ENCODE measurements at places on chromosomes 11 and 22. TPM values are rescaled to one million over a fixed set of nuclear protein-coding genes. Genes with fewer than 3 reads are reported as not detected.
A peak's percentile ranks its signal among the peaks of the same experiment; 100 is the strongest.

DNA sequence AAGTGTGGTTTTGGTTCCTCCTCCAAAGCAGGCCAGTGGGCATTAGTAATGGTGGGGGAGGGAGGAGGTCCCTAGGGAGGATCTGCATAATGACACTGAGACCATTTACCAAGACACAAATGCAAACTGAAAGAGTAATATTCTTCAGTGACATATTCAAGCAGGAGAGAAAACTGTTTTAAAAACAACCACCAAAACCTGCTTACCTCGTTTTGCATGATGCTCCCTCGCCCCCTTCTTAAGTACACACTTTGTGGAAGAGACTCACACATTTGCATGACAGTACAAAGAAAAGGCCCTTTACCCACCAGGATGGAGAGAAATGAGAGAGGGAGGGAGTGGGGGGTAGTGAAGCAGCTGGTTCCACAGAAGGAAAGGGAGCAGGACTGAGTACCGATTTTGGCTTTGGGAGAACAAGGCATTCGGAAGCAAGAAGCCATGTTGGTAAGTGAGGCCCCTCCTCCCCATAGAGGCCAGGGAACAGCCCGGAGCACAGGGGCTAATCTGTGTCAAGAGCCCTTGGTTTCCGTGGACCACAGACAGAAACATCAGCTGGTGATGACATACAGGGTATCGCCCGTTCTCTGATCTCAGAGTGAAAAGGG lies 13.0 kb upstream of the OPCML start:
- no peak for DNase-seq

- DNase-seq, result no peak
Observed at GRCh38 chr11:102830001-102830727, 13.2 kb downstream of the MMP3 start.

GRCh38 chr22:44207173-44207980 lies 26.7 kb downstream of the PARVG start:
- DNase-seq, result no peak

DNA sequence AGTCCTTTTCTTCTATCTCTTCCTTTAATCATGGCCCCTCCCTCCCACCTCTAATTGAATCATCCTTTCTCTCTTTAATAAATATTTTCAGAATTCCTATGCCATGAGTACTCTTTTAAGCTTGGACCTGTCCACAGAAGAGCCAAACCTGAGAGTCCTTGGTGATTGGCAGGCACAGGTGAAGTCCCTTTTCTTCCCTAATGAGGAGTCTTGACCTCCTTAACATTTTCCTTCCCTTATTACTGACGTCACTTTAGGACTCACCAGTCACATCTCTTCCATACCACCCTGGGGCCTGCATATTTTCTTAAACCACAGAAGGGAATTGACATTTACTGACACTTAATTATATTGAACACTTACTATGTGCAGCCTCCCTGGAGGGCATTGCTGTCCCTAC lies 41.0 kb upstream of the RASSF10 start:
- no peak for DNase-seq

GRCh38 chr22:47220752-47221151 lies 458.3 kb downstream of the TBC1D22A start:
- DNase-seq, result no peak

- DNase-seq, result no peak
Observed at GRCh38 chr22:18947905-18948304, 11.8 kb upstream of the PRODH start.

- no peak for DNase-seq
Observed at GRCh38 chr22:26614322-26614721, 3.5 kb downstream of the CRYBB1 start.

GRCh38 chr22:30265823-30266444 lies 717 bp downstream of the OSM start:
- DNase-seq, result no peak

- no peak for DNase-seq
Observed at GRCh38 chr22:11605468-11605981, 3922.5 kb upstream of the OR11H1 start.

GRCh38 chr22:17120281-17120680 lies 879 bp downstream of the TMEM121B start:
- DNase-seq, result peak; percentile 61

- peak; percentile 11 for DNase-seq
Observed at GRCh38 chr11:93718057-93718563, 23.2 kb downstream of the TAF1D start.

- DNase-seq, result no peak
Observed at GRCh38 chr22:27107824-27108223, 450.4 kb downstream of the MIAT start.

DNA sequence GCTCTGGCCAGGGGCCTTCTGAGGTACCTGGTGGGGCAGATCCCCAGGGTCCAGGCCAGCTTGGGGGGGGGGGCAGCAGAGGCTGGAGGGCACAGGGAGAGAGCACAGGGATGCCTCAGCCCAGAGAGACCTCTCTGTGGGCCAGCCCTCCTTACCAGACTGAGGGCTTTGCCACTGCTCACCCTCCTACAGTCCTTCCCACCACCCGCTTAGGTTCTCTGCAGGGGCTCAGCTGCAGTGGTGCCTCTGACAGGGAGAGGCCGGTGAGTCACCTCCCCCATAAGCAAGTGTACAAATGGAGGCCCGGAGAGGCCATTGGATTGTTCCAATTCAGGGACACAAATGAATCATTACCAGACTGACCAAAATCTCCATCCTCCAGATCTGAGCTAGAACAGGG lies 68.1 kb upstream of the LMO1 start:
- DNase-seq, result no peak

DNA sequence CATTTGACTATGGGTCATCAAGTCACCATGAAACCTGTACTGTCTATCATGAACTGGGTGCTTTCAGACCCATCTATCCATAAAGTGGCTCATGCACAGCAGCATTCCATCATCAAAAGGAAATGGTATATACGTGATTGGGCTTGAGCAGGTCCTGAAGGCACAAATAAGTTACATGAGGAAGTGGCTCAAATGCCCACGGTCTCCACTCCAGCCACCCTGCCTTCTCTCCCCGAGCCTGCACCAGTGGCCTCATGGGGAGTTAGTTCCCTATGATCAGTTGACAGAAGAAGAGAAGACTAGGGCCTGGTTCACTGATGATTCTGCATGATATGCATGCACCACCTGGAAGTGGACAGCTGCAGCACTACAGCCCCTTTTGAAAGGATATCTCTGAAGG lies 312.5 kb downstream of the TENM4 start:
- DNase-seq, result no peak

- DNase-seq, result peak; percentile 92
Observed at GRCh38 chr11:17828311-17828751, 93.8 kb downstream of the KCNC1 start.

DNA sequence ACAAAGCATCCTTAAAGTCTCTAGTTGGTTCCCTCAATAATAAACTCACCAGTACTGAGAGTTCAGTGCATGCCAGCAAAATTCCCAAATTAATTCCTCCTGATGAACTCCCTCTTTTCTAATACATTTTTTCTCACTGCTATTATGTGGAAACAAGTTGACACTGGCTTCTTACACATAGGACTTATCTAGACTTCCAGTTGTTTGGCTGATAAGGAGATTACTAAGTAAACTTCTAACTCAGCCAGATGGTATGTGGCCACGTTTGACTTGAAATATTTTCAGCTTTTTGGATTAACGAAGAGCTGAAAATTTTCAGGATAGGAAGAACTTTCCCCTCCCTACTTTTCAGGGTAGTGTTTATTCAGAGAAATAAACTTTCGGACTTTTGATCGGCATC lies 1154.2 kb upstream of the TENM4 start:
- no peak for DNase-seq

DNA sequence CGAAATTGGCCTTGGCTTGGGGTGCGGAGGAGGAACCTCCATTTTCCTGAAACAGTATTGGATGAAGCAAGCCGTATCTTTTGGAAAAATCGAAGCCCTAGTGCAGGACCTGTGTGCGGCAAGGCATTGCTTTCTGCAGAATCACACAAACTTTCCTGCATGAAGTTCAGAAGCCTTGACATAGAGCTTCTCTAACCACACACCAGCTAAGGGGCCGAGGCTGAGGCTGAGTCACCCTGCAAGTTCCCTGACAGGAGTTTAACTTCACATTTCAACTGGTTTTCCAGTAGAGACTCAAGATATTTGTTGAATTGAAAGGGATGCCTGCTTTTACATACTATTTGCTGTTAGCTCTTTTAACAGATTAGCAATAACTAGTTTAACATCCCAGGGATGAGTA lies 67.8 kb downstream of the TCF20 start:
- DNase-seq, result no peak

DNA sequence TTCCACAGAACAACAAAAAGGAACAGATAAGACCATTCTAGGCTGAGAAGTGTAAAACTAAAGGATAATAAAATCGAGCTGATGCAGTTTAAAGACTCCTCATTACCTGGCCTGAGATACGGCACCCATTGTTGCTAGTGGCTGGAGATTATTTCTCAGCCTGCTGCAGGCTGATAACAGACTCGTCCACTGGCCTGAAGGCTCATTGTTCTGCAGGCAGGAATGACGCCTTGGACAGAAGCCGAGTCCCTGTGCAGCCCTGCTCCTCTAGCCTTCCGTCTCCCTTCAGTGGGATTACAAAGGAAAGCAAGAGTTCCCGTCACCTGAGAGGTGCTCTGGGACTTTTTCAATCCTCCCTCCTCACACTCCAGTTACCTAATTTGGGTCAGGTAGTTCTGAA lies 1065.3 kb downstream of the OPCML start:
- no peak for DNase-seq

- DNase-seq, result no peak
Observed at GRCh38 chr11:88886796-88887195, 179.0 kb downstream of the GRM5 start.

DNA sequence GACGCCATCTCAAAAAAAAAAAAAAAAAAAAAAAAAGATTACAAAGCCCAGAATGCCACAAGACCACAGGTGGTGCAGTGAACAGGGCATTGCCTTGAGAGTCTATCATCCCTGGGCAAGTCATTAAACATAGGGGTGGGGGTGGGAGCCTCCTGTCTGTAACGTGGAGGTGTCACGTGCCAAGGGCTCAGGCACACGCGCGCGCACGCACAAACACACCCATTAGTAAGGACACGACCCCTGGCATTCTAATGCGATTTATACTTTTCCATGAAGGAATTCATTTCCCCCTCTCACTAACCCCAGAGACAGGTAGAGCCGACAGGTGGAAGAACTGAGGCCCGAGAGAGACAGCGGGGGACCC lies 5.8 kb upstream of the GCAT start:
- DNase-seq, result peak; percentile 42

DNA sequence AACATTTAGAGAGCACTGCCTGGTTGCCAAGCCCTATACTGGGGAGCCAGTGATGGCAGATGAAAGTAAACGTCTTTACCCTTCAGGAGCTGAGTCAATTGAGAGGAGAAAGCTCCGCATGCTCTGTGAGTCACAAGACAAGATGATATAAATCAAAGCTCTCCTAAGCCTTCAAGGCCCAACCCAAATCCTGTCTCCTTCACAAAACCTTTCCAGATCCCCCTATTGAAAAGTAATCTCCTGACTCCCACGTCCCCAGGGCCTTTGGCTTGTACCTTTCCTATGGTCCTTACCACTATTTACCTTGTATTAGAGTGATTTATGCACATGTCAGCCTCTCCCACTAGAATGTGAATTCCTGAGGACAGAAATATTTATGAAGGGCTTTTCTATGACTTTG lies 230.1 kb upstream of the TENM4 start:
- no peak for DNase-seq

DNA sequence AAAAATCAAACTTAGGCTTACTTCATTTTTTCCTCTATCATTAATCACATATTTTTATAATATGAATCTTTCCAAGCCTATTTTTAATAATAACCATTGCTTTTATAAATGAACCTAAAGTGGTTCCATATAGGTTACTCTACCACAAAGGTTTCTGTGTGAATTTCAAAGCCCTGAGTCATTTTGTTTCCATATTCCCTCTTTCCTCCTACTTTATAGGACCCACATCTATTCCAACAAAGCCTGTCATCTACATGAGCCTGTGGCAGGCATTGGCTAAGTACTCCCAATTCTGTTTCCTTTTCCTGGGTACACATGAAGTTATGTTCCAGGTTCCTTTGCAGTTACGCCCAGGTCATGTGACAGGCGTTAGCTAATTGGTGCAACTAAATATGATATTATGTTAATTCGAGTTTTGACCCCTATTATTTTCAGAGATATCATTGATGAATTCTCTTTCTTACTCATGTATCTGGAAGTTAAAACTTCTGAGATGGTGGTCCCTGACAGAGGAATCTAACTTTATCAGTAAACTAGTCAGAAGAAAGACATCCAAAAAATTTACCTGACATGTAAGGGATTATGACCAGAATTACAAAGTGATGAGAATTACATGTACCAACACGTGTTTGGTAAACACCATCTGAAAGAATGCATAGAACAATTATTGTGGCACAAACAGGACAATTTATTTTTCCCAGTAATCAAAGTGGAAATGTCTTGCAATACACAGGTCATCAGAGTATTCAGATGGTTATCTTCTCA lies 1264.0 kb upstream of the CNTN5 start:
- DNase-seq, result no peak

- no peak for DNase-seq
Observed at GRCh38 chr11:115363921-115364320, 140.3 kb downstream of the CADM1 start.

DNA sequence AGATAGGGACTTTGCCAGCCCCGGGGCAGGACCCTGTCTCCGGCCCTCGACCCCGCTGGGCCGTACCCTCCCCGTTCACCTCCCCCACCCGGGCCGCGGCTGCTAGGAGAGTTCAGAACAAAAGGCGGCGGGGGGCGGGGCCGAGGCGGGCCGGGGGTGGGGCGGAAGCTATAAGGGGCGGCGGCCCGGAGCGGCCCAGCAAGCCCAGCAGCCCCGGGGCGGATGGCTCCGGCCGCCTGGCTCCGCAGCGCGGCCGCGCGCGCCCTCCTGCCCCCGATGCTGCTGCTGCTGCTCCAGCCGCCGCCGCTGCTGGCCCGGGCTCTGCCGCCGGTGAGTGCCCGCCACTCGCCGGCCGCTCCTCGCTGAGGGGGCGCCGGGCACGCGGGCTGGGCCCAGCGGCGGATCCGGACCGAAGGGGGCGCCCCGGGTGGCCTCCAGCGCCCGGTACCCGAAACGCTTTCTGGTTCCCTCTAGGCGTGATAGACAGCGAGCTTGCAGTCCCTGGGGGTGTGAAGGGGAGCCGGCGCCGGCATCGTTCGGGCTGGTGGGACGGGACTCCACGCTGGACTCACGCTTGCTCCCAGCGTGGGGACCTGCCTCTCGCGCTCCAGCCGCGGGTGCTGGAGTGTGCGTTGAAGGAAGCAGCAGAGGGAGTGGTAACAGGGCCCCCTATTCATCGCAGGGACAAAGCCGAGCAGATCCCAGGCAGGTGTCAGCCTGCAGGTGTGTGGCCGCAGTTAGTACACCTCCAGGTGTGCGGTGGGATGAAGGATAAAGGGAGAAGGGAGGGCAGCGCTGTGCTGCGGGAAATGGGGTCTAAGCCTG lies at the start of gene MMP11:
Gene MMP11, plus strand, starts transcription at position 201 of the 825 bp plus-strand sequence. Its CDS starts 22 bp downstream, at position 223.
- peak; percentile 75 for DNase-seq

Gene PCNX3
- total RNA-seq, result 53.8 TPM

Gene MMP1
- 7.8 TPM for total RNA-seq

Gene NUCB2
- total RNA-seq, result 136 TPM

Gene CHEK1
- 5.8 TPM for total RNA-seq

Gene SCN2B
- total RNA-seq, result 1.6 TPM

Gene MB
- 2.0 TPM for total RNA-seq

Gene C22orf42
- not detected for total RNA-seq

Gene CCDC34
- total RNA-seq, result 4.0 TPM

Gene PGGHG
- total RNA-seq, result 21.6 TPM

Gene KREMEN1
- 27.5 TPM for total RNA-seq

All from lung (tissue), 17 donors.